G401 (cell line): ENCODE measurements at places on chromosomes 6 and 20.

DNA sequence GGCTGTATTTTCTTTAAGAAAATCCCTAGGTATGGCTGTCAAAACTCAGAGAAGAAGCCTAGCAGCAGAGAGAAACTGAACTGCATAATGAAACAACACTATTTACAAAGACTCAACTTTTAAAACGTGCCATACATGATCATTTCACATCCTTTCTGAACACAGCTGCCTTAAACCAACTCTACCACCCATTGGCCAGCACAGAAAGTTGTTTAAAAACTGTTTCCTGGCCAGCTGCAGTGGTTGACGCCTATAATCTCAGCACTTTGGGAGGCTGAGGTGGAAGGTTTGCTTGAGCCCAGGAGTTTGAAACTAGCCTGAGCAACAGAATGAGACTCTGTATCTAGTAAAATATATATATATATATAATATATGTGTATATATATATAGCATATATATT, 336.4 kb upstream of the SOX4 start:
- no peak for DNase-seq

DNA sequence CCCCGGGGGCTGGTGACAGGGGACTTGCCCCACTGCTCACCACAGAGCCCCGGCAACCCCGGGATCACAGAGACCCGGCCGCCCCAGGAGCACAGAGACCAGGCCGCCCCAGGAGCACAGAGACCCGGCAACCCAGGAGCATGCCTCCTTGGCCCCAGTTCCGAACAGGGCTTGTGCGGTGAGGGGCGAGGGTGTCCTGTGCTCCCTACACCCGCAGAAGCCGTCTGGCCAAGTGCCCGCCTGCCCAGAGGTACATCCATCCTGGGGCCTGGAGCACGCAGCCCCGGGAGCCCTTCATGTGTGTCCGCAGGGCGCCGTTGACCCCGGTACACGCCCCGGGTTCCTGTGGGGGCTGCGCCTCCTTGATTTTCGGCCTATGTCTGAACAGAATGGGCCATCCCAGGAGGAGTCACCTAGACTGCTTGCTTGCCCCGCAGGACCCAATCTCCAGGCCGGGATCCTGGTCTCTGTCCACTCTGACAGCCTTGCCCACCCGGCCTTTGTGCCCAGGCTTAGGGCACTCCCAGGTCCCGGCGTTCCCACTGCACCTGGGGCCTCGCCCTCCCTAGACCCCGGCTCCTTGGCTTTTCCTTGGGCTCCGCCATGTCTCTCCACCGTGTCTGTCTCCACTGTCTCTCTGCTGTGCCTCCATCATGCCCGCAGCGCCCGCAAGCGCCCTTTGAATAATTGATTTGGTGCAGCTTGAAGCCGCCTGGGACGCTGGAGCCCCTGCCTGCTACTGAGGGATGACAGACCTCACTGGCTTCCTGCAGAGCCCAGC, 219.8 kb downstream of the ERMARD start:
- no peak for DNase-seq

DNA sequence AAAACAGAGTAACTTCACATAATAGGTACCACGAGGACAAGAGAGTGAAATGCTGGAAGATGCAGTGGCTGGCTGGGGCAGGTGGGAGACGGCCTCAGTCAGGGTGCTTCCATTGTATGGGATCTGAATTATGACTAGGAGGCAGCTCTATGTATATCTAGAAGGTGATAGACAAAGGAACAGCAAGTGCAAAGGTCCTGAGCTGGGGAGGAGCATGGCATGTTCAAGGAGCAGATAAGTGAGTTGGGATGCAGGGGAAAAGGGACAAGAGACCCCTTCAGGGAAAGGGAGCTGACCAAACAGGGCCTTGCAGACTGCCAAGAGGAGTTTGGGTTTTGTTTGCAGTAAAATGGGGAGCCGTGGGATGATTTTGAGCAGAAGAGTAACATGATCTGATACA, 8.3 kb upstream of the SLC9A8 start:
- DNase-seq = no peak

- DNase-seq = no peak
Observed at GRCh38 chr6:39250507-39250906, 21.2 kb upstream of the KCNK5 start.

GRCh38 chr6:82178759-82179112, 68.8 kb downstream of the IBTK start:
- DNase-seq = no peak

GRCh38 chr6:15901141-15902115, 227.5 kb upstream of the MYLIP start:
- no peak for DNase-seq

- DNase-seq = no peak
Observed at GRCh38 chr6:106648651-106649308, 19.4 kb downstream of the QRSL1 start.

DNA sequence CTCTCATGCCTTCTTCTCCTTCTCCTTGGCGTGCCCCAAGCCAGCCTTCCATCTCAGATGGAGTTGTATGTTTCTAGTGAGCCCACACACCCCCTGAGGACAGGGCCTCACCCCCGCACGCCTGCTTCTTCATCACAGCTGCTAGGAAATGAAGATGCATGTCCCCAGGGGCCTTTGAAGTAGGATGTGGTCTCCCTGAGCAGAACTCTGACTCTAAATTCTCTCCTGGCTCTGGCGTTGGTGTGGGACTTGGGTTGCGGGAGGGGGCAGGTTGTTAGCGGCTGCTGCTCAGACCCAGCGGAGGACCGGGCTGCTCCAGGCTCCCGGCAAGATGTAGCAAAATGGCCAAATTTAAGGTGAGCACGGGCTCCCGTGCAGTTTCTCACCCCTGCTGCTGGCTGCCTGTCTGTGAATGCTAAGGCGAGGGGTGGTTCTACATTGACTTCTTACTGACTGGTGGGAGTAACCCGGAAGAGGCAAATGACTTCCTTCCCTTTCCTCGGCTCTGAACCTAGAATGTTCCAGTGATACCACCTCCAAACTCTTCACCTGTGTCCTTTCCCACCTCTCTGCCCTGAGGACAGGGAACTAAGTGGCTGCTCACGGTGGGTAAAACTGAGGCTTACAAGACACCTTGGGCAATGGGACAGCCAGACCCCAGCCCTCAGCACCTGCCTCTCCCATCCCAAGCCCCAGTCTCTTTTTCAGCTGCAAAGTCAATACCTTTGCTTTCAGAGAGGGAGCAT, 8.8 kb downstream of the SYNJ2 start:
- no peak for DNase-seq

- no peak for DNase-seq
Observed at GRCh38 chr6:112189494-112189893, 64.9 kb downstream of the LAMA4 start.

- no peak for DNase-seq
Observed at GRCh38 chr20:58839991-58840747, 10.5 kb downstream of the GNAS-AS1 start.

DNA sequence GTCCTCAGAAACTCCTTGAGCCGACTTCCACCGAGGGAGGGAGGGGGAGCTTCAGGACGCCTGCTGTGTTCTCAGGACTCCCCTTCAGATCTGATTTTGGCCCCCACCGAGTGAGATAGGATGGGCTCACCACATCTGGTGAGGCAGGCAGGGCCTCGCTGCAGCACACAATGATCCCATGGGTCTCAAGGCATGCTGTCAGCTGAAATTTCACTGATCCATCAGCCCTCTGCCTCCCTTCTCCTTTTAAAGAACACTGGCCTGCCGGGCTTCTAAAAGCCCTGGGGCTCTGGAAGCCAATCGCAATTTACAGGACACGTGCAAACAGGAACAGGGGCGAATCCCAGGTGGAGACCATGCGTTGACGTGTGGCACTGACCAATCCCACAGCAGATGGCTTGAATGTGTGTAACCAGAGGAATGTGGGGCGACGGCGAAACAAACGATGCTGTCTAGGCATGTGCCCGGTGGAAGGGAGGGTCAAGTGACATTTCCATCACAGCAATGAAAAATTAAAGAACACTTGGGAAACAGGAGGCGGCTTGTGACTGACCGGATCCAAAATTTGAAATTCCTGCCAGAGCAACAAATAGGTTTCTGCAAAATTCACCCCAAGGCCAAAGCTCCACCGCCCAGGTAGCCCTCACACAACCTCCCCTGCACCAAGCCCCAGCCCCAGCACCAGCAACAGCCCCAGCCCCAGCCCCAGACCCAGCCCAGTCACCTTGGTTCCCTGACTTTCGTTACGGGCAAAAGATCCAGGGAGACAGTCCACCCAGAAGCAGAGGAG, 167.1 kb upstream of the ZNF337 start:
- peak; percentile 77 for DNase-seq

GRCh38 chr6:33390767-33391277, 801 bp upstream of the KIFC1 start:
- no peak for DNase-seq

- no peak for DNase-seq
Observed at GRCh38 chr6:133503336-133503729, 262.2 kb downstream of the EYA4 start.

DNA sequence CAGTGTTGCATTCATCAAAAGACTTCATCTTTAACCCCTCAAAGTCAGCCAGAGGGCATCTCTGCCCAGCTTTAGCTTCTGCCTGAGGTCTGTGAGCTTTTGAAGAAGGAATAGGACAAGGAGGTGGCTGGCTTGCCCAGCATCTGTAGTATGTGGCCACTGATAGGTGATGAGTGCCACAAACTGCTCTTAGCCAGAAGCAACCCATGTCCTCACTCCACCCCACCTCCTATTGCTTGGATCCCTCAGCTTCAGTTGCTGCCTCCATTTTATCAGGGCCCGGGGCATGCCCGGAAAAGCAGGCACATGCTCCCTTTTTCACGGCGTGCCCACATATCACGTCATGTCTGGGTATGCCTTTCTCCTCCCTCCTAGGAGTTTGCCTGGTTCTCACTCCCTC, 11.9 kb upstream of the EFCAB8 start:
- DNase-seq = no peak

GRCh38 chr6:130115036-130115435, 96.7 kb downstream of the L3MBTL3 start:
- no peak for DNase-seq

GRCh38 chr20:22232473-22232872, 351.9 kb downstream of the FOXA2 start:
- DNase-seq = no peak

- no peak for DNase-seq
Observed at GRCh38 chr20:48957053-48957481, 35.6 kb downstream of the ARFGEF2 start.

DNA sequence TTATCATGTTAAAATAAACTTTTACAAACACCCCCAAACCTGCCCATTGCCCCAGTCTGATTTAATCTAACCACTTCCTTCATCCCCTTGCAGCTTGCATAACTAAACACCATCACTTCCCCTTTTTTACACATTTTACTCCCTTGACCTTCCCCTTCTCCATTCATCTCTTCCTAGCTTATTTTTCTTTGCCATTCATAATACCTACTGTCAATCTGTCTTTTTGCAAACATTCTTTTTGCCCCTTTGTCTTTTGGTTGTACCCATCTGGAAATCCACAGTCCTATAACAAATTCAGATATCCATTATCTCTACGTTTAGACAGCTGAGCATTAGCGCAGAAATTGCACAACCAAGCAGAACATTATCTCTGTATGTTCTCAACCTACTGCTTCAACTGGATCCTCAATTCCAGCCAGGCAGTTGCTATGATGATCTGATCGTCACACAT, 51.2 kb downstream of the C6orf52 start:
- no peak for DNase-seq

DNA sequence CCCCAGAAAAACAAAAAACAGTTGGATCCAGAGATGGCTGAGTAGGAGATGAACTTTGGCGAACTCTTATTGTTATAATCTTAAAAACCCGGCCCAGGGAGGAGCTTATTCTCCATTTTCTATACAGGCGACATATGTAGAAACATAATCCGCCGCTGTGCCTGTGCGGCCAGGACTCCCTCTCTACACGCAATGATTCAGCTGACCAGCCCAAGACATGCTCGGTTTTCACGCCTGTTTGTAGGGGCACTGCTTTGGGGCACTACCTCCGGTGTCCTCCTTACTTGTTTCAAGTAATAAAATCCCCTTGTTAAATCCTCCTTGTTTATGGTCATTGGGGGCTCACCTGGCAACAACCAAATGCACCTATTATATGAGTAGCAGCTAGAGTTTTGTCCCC, 89.9 kb downstream of the SEL1L2 start:
- no peak for DNase-seq

DNA sequence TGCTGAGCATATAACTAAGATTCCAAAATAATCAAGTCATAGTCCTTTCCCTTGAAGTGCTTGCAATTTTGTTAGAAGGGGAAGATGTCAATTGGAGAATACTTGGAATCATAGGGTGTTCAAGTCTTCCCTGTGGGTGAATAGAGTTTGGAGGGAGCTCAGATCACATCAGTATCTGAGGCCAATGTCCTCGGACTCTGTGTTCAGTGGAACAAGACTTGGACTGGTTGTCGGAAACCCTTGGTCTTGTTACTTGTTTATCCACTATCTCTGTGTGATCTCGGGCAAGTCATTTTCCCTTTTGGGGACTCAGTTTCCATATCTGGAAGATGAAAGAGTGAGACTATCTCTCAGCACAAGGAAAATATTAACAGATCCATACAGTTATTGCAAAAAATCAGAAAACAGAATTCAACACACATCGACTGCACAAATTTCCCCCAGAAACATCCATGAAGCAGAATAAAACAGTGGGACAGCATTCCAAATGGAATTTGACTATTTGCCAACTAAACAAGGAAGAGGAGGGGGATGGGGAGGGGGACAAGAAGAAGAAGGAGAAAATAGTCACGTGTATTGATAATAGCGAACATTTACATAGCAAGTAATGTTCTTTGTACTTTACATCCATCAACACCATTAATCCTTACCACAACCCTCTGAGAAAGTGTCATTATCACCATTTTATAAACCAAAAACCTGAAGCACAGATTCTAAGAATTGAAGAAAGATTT, 3.9 kb upstream of the EDEM2 start:
- DNase-seq = no peak

- DNase-seq = no peak
Observed at GRCh38 chr6:168017629-168018028, 20.2 kb downstream of the KIF25 start.

- DNase-seq = peak; percentile 53
Observed at GRCh38 chr6:34154668-34155447, 9.0 kb upstream of the GRM4 start.

- peak; percentile 74 for DNase-seq
Observed at GRCh38 chr20:25136643-25137559, 55.0 kb upstream of the VSX1 start.

- DNase-seq = no peak
Observed at GRCh38 chr6:114421199-114421598, 78.4 kb upstream of the HS3ST5 start.

- no peak for DNase-seq
Observed at GRCh38 chr20:49889935-49890333, 25.4 kb downstream of the SPATA2 start.

- DNase-seq = no peak
Observed at GRCh38 chr6:107603006-107603370, 113.1 kb downstream of the SOBP start.

DNA sequence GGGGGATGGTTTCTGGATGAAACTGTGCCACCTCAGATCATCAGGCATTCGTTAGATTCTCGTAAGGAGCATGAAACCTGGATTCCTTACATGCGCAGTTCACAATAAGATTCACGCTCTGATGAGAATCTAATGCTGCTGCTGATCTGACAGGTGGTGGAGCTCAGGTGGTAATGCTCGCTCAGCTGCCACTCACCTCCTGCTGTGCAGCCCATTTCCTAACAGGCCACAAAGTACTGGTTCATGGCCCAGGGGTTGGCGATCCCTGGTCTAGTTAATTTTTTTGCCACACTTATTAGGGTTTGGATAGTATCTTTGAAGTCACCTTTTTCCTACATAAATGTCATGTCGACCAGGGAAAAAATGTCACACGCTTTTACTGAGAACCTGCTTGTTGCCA, 96.8 kb upstream of the MLIP start:
- peak; percentile 20 for DNase-seq

- peak; percentile 90 for DNase-seq
Observed at GRCh38 chr6:158009114-158009891, 27.6 kb downstream of the SYNJ2 start.

GRCh38 chr20:58026361-58026760, 202.1 kb downstream of the ANKRD60 start:
- no peak for DNase-seq
